ENCODE measurements at places on chromosomes 6 and 20. TPM values are rescaled to one million over a fixed set of nuclear protein-coding genes. Genes with fewer than 3 reads are reported as not detected.

CRISP2 gene
- total RNA-seq, result not detected

KIFC1 gene
- total RNA-seq, result 3.3 TPM

PPT2 gene
- 19.0 TPM for total RNA-seq

CLIC5 gene
- 1.4 TPM for total RNA-seq

OOEP gene
- total RNA-seq, result 1.1 TPM

SLC13A3 gene
- 0.63 TPM for total RNA-seq

PACRG gene
- not detected for total RNA-seq

NOX3 gene
- total RNA-seq, result not detected

TINAG gene
- total RNA-seq, result not detected

SLC16A10 gene
- 0.18 TPM for total RNA-seq

ADAM33 gene
- total RNA-seq, result not detected

ENPP4 gene
- total RNA-seq, result 26.6 TPM

BMP2 gene
- 0.66 TPM for total RNA-seq

PLAGL1 gene
- 12.2 TPM for total RNA-seq

SF3B5 gene
- 145 TPM for total RNA-seq

FAM209B gene
- 2.0 TPM for total RNA-seq

GCNT2 gene
- total RNA-seq, result 0.79 TPM

DAAM2 gene
- total RNA-seq, result not detected

ITPR3 gene
- total RNA-seq, result 66.7 TPM

C2 gene
- total RNA-seq, result 0.55 TPM

CCN6 gene
- not detected for total RNA-seq

WFDC10B gene
- not detected for total RNA-seq

HECA gene
- 76.5 TPM for total RNA-seq

BCKDHB gene
- total RNA-seq, result 13.7 TPM

PKIG gene
- 0.82 TPM for total RNA-seq

ROMO1 gene
- total RNA-seq, result 40.5 TPM

ZNF391 gene
- 0.18 TPM for total RNA-seq

JAG1 gene
- 8.7 TPM for total RNA-seq

PNLDC1 gene
- total RNA-seq, result not detected

SASH1 gene
- 2.7 TPM for total RNA-seq

NUDT3 gene
- total RNA-seq, result 26.3 TPM

ADGB gene
- total RNA-seq, result not detected

HAO1 gene
- not detected for total RNA-seq

PROKR2 gene
- not detected for total RNA-seq

ULBP2 gene
- total RNA-seq, result 0.98 TPM

WFDC5 gene
- total RNA-seq, result not detected

TMEM244 gene
- total RNA-seq, result not detected

PNPLA1 gene
- total RNA-seq, result 0.14 TPM

TMEM74B gene
- total RNA-seq, result not detected

GRM1 gene
- total RNA-seq, result not detected

RAB44 gene
- 12.9 TPM for total RNA-seq

FAXC gene
- total RNA-seq, result not detected

ZC3H12D gene
- 4.1 TPM for total RNA-seq

RIN2 gene
- total RNA-seq, result 2.7 TPM

SNRPB2 gene
- total RNA-seq, result 39.4 TPM

MTFR2 gene
- total RNA-seq, result 2.1 TPM

DNMT3B gene
- total RNA-seq, result 0.68 TPM
